ENCODE measurements at places on chromosomes 3 and 15. TPM values are rescaled to one million over a fixed set of nuclear protein-coding genes. Genes with fewer than 3 reads are reported as not detected.
A peak's percentile ranks its signal among the peaks of the same experiment; 100 is the strongest.

The SEMA6D gene
- 53.0 TPM for polyA plus RNA-seq

The LHFPL4 gene
- 0.04 TPM for polyA plus RNA-seq

The RPUSD2 gene
- 8.1 TPM for polyA plus RNA-seq

The SCAPER gene
- 84.6 TPM for polyA plus RNA-seq

The CASR gene
- not detected for polyA plus RNA-seq

The TLR9 gene
- 0.16 TPM for polyA plus RNA-seq

The TM6SF1 gene
- polyA plus RNA-seq, result 28.1 TPM

The CCR3 gene
- polyA plus RNA-seq, result not detected

GRCh38 chr15:58477170-58477569 lies 45.4 kb downstream of the LIPC start:
- DNase-seq, result no peak

- peak; percentile 64 for DNase-seq
These were observed 9.1 kb upstream of the GNAI2 start for GRCh38 chr3:50226888-50227389.

GRCh38 chr15:57665939-57666338 lies 40.6 kb upstream of the POLR2M start:
- no peak for DNase-seq

DNA sequence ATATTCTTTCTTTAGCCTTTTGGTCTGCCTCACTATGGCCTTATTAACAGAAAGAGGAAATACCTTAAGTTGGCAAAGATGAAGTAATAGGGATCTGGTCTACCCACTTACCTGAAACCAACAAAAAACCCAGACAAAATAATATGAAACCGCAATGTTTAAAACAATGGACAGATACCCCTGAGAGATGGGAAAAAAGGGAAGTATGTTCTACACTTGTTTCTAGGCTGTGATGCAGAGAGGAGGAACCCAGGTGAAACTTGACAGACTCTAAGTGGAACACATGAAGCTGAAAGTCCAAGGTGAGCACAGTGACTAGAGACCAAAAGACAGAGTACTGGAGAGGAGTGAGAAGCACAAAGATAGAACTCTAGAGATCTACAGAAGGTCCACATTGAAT lies 78.4 kb downstream of the NR2E3 start:
- DNase-seq, result no peak

DNA sequence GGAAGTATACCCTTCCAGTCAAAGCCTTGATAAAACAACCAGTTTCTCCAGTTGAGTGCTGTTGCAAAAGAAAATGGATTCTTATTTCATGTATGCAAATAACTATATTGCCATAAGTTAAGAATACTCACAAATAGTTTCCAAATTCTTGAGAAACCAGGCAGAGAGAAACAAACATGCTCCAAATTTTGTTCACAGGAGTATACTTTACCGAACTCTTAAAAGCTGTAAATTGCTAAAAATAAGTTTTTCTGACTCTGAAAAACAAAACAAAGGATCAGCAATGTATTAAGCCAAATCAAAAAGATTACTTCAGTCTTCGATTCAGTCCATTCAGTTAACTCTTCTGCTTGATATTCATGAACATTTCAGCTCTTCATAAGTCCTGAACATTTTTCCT lies 646.5 kb downstream of the MCTP2 start:
- no peak for DNase-seq

DNA sequence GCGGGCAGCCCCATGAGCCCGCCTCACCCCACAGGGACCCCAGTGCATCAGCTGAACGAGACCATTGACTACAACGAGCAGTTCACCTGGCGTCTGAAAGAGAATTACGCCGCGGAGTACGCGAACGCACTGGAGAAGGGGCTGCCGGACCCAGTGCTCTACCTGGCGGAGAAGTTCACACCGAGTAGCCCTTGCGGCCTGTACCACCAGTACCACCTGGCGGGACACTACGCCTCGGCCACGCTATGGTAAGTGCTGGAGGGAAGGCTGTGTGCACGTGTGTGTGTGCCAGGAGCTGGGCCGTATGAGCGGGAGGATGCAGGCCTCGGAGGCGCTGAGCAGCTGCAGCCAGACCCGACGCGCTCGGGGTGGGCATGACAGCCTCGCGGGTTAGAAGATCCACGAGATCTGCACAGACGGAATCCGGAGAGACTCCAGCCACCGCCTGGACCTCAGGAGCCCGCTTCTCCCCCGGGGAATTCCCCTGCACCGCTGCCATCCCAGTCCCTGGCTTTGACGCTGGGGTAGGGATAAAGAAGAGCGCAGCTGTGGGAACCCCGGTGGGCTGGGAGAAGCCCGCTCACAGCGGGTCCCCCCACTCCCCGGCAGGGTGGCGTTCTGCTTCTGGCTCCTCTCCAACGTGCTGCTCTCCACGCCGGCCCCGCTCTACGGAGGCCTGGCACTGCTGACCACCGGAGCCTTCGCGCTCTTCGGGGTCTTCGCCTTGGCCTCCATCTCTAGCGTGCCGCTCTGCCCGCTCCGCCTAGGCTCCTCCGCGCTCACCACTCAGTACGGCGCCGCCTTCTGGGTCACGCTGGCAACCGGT lies 2.6 kb downstream of the DUOXA2 start:
- no peak for DNase-seq

DNA sequence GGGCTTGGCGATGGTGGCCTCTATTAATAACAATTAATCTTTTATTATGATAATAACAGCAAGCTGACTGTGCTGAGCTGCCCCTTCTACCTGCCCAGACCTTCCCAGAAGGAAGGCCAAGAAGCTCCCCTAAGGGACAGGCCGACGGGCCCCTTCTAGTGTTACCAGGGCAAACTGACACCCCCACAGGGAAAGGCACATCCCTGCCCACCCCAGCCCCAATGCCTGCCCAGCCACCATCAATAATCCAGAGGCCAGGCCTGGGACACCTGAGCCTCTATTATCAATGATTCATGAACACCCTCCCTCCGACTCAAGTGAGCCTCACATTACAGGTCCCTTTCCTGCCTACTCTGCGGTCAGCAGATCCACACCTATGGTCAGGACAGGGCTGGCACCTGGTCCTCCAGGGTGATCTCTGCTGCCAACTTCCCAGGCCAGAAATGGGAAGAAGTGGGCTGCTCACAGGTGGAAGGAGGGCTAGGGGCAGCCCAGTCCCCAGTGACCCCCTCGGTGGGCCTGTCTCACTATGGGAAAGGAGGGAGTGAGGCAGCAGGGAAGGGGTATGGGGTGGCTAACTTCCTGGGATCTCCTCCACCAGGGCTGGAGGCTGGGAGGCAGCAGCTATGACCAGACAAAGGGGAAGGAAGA lies 1.8 kb downstream of the TWF2 start:
- no peak for DNase-seq

DNA sequence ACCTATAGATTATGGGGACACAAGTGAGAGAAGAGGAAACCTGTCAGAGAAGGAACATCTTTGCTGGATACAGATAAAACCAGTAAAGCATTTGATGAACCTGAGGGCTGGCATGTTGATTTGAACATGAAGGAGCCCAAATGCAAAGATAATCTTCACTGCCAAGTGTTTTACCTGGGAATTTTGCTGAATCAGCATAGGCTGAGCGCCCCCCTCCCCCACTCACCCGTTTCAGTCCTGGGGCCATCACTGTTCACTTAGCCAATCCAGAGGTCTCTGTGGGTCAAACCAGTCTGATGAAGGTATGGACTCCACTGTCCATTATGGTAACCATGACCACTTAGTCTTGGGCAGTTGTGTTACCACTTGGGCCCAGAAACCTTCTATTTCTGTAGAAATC lies 466.0 kb upstream of the GRM7 start:
- DNase-seq, result no peak

GRCh38 chr3:41350441-41350840 lies 151.1 kb downstream of the CTNNB1 start:
- DNase-seq, result no peak

GRCh38 chr15:26590676-26591075 lies 182.2 kb downstream of the GABRB3 start:
- no peak for DNase-seq

GRCh38 chr3:178203165-178203564 lies 333.1 kb upstream of the KCNMB2 start:
- DNase-seq, result no peak

- no peak for DNase-seq
These were observed 4.6 kb downstream of the DENND6A start for GRCh38 chr3:57688291-57688690.

GRCh38 chr3:59660852-59661625 lies 611.2 kb upstream of the CFAP20DC start:
- no peak for DNase-seq

DNA sequence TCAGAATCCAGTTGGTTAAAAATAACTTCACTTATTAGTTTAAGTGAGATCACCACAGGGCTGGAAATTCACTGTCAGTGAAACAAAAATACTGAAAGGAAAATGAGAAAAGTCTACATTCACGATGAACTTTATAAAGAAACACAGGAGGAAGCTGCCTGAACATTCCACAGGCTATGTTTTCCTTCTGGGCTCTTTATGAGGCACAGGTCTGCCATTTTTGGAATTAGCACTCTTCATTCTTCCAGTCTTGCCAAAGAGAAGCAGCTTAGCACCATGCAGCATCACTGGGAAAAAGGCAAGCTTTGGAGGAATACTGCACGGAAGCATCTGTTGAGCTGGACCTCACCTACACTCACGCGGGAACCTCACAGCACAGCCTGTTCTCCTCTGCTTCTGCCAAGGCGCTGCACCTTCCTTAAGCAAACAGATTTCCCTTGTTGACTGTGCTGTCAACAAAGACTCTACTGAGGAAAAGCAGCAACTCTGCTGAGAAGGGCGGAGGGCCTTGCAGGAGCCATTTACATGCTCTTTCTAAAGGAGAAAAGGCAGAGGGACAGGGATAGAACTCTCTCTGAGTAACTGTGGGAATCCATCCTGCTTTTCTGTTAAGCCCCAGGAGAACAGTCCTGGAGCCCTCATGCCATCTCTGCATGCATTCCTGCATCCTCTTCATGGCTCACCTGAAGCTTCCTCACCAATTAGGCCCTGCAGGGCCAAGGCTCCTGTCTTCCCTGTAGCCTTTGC lies 15.7 kb downstream of the SUSD5 start:
- no peak for DNase-seq

DNA sequence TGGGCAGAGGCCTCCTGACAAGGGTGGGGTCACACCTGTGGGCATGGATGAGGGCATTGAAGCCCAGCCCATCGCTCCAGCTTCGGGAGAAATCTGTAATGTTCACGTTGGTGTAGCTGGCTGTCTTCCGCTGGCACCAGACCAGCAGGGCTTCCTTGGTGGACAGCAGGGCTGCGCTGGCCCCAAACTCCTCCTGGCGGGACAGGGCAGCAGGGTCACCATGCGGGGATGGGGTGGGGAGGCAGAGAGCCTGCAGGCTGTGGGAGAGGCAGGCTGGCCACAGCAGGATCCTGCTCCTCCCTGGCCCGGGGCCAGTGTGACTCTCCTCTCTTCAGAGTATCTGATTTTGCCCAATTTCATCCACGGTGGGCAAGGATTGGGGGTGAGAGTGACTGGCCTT lies 6.0 kb downstream of the SPTBN5 start:
- no peak for DNase-seq

GRCh38 chr3:100103558-100104441 lies 10.5 kb downstream of the FILIP1L start:
- DNase-seq, result no peak

- DNase-seq, result no peak
These were observed 1.7 kb upstream of the C3orf33 start for GRCh38 chr3:155807823-155808222.

DNA sequence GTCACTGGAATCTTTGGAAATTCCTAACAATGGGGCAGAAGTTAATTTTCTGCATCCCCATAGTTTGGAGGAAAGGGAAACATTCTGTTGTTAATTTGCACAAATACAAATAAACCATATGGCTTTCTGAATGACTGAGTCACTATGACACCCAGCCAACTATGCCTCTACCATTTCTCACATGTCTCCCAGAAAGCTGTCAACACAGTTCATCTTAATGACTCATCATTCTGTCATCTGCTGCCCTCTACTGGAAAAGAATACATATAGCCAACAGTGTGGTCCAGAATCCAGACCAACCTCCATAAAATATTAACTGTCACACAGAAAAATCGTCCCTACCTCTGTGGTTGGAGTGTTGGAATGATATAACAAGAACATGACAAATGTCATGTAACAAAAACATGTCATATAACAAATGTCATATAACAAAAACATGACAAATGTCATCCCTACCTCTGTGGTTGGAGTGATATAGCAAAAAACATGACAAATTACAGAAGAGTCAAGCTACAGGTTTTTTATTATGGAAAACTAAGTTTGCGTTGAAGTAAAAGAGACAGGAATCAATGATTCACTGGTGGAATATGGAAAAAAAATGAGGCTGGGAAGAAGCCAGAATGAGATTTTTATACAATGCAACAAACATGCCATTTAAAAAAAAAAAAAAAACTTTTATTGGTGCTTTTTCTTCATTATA lies 47.7 kb upstream of the GYG1 start:
- peak; percentile 65 for DNase-seq

- DNase-seq, result no peak
These were observed 17.5 kb downstream of the LMCD1 start for GRCh38 chr3:8519156-8519555.

GRCh38 chr3:65352951-65353350 lies 665.2 kb upstream of the ADAMTS9 start:
- no peak for DNase-seq

- no peak for DNase-seq
These were observed 128.3 kb downstream of the SV2B start for GRCh38 chr15:91228383-91228782.

- no peak for DNase-seq
These were observed 171.2 kb downstream of the ADAMTS17 start for GRCh38 chr15:100170291-100171210.

DNA sequence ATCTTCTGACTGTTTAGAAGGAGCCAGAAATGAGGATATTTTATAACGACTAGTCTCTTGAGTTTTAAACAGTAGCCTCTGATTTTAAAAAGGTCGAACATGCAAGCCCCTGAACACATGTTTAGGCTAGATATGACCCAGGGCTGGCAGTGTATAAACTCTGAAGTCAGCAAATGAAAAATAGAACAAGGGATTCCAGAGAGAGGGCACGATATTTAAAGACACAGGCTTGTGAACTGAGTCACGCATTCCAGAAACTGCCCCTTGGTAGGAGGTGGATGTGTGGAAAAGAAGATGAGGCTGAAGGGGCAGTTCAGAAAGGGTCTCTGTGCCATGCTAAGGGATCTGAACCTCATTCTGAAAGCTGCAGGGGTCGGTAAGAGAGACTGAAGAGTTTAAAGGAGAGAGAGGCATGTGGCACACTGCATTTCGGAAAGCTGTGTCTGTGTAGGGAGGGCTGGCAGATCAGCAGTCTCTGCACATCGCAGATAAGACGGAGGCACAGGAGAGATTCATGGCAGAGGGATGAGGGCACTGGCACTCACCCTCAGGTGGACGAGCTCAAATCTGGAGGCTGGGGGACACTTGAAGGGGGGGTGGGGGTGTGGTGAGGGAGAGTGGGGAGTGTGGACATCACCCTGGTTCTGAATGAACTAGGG lies 22.1 kb downstream of the ST8SIA2 start:
- no peak for DNase-seq

- DNase-seq, result no peak
These were observed 20.1 kb upstream of the BCL6 start for GRCh38 chr3:187765342-187765741.

DNA sequence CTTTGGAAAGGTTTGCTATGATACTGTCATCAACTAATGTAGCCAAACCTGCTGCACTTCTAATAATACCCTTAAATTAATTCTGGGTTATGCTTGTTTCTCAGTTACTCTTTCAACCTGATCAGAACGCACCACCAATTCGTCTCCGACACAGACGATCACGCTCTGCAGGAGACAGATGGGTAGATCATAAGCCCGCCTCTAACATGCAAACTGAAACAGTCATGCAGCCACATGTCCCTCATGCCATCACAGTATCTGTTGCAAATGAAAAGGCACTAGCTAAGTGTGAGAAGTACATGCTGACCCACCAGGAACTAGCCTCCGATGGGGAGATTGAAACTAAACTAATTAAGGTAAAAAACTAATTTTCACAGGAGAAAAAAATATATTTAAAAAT lies 7.9 kb upstream of the RPLP1 start:
- no peak for DNase-seq

All from muscle of arm (tissue), 14 donors.